ENCODE measurements at places on chromosomes 13 and 19.

DNA sequence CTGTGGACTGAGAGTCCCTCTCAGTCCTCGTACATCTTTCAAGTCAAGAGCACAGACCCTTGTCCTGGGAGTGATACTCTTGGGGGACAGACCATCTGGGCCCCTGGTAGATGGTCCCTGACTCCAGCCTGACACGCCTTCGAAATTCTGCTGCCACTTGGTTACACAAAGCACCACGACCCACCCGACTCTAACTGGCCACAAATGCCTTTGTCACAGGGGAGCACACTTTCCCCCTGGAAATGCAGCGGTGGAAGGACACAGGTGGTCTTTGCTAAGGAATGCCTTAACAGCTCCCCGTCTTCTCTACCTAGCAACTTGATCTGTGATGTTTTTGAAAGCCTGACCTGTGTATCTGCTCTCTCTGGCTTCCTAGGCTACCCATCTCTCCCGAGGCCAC is 13.8 kb upstream of the DHRS12 start:
- DNase-seq, result no peak

- DNase-seq, result no peak
Observed at GRCh38 chr19:19420570-19421298, 15.3 kb downstream of the GATAD2A start.

GRCh38 chr13:23509781-23510543 is 60.2 kb upstream of the TNFRSF19 start:
- no peak for DNase-seq

- no peak for DNase-seq
Observed at GRCh38 chr13:40562975-40563349, 103.5 kb downstream of the FOXO1 start.

DNA sequence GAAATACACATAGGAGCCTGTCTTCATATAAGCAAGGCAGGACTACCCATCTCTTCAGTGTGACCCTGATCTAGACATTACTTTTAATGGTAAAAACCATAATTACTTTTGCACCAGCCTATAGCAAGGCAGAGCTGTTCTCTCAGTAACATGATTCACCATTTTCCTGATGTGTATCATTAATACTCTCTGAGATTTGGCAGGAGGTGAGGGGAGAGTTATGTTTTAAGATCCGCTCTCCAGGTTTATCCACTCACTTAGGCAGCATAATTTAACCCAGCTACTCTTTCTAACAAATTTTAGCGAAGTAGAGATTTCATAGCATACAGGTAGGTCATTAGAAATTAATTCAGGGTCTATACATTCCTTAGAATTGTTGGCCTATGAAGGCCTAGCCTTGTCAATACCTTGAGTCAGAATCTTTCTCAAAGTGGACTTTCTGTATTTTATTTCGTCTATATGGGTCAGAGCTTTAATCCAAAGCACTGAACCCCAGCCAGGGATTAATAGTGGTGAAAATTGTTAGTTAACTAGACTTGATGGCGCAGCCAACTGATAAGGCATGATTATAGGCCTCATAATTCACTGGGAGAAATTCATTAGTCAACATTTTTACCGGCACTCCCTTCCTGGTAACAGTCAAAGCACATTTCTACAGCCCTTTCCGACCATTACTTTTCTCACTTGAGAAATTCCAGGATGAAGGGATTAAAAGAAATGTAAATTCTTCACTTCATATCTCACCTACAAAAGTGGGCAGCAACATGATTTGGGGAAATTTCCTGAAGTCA is 955.1 kb downstream of the DIAPH3 start:
- DNase-seq, result no peak

Data from stimulated activated CD8-positive, alpha-beta memory T cell treated with anti-CD3 and anti-CD28 coated beads, Interleukin-4, amount 100 ng/mL, for 4 hours (primary cell).